ENCODE measurements at places on chromosomes 3 and 15.

DNA sequence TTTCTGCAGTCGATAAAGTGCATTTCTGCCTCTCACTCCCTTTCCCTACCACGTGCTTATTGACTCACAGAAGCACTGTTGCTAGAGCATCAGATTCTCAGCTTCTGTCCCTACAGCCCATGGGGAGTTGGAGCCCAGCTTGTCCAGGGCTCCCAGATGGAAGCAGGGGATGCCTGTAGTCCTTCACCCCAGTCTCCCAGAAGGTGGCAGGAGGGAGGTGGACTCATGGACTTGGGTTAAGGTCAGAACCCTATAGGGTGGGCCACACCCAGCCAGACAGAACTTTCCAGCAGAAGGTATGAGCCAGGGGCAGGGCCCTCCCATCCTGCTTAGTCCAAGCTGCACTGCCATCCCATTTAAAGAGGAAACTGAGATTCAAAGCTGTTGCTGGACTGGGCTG lies 33.1 kb upstream of the SEMA3F start:
- DNase-seq, result no peak

- DNase-seq, result no peak
These were observed 95.8 kb upstream of the PLAAT1 start for GRCh38 chr3:193145248-193145647.

GRCh38 chr3:52544937-52545336 lies 8.5 kb downstream of the UQCC5 start:
- DNase-seq, result no peak

DNA sequence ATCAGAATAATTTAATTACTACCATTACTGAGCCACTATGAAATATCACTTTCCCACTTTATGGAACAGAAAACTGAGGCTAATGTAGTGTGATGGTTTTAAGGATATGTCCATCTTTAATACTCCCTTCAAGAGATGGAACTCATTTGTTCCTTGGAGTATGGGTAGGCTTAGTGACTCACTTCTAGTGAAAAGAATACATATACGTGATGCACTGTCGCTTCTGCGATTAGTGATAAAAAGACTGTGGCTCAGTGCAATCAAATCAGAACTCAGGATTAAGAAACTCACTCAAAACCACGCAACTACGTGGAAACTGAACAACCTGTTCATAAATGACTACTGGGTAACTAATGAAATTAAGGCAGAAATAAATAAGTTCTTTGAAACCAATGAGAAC lies 216.6 kb downstream of the SUCLG2 start:
- no peak for DNase-seq

GRCh38 chr3:168260859-168261258 lies 165.1 kb upstream of the GOLIM4 start:
- no peak for DNase-seq

DNA sequence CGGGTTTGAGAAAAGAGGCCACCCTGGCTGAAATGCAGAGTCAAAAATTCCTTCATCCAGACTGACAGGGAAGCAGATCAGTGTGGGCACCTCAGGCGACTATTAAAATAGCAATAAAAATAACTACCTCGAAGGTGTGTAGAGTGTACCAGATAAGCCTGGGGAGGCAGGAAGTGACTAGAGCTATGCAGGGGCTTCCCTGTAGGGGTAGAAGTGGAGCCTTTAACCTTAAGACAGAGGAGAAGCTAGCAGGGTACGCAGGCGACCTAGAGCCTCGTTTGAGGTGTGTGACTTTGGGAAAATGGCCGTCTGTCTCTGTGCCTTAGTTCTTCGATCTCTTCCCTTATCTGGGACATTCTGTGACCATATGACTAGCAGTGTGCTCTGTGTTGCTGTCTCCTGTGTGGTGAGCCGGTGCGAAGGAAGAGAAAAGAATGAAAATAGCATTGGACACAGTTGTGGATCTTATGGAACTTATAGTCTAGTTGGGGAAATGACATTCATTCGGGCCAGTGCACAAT lies 17.6 kb downstream of the BHLHE40 start:
- no peak for DNase-seq

- peak; percentile 32 for DNase-seq
These were observed 1.4 kb downstream of the KBTBD13 start for GRCh38 chr15:65077981-65078352.

DNA sequence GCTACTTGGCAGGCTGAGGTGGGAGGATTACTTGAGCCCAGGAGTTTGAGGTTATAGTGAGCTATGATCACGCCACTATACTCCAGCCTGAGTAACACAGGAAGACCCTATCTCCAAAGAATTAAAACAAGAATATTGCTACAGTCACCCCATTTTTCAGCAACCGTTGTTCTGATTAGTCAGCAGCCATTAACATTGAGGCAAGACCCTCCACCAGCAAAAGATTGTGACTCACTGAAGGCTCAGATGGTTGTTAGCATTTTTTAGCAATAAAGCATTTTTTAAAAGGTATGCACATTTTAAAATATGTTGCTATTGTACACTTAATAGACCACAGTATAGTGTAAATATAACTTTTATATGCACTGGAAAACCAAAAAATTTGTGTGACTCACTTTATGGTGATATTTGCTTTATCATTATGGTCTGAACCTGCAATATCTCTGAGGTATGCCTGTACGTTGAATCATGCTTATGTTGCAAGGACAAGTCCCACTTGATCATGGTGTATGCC lies 492.6 kb downstream of the SQOR start:
- no peak for DNase-seq

- no peak for DNase-seq
These were observed 59.9 kb downstream of the GALK2 start for GRCh38 chr15:49229922-49230321.

GRCh38 chr3:100205171-100205570 lies 55.6 kb upstream of the TBC1D23 start:
- DNase-seq, result no peak

- no peak for DNase-seq
These were observed 733.4 kb downstream of the TUSC7 start for GRCh38 chr3:117443014-117443413.

- DNase-seq, result no peak
These were observed 39.9 kb downstream of the PPCDC start for GRCh38 chr15:75063338-75063737.

- no peak for DNase-seq
These were observed 63.6 kb downstream of the SMAD6 start for GRCh38 chr15:66765478-66766281.

DNA sequence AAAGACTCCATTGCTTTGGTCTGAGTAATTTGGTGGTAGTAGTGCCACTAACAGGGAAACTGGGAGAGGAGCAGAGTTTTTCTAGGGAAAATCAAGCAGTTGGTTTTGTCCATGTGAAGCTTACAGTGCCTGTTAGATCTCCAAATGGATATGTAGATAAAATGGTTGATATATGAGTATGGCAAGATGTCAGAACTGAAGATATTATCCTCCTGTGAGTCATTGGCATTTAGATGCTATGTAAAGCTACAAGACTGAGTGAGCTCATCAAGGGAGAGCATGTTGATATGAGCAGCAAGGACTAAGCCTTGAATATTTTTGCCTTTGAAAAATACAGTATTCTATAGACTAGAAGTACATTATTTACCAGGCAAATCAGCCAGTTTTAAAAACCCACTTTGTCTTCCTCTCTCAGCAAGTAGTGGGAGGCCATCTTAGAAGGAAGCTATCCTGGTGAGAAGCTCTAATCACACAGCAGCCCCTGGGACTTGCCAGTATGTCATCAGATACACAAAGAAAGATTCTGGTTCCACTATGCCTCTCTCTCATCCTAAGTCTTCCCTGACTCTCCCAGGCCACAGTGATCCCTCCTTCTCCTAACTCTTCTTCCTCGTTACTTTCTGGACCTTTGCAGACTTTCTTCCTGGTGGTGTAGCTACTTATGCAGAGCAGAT lies 77.4 kb upstream of the ANKRD28 start:
- DNase-seq, result no peak

GRCh38 chr3:31550452-31551251 lies 17.9 kb downstream of the STT3B start:
- no peak for DNase-seq

- DNase-seq, result no peak
These were observed 17.0 kb downstream of the CA12 start for GRCh38 chr15:63364399-63365272.

DNA sequence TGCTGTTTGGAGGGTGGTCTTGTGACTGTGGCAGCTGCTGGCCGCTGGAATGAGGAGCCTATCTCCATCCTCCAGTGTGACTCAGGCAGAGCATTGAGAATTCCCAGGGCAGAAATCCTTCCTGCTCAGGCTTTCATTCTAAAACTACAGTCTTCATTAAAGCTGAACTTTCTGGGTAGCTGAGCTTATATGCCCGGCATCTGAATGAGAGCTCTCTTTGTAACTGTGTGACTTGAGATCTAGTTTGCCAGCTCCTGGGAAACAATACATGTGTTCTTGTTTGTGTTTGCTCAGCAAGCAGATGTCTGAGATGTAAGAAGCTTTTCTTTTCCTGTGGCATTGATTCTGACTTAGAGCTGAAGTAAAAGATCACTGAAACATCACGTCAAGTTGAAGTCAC lies 22.4 kb downstream of the RLBP1 start:
- DNase-seq, result no peak

- DNase-seq, result no peak
These were observed 2.3 kb downstream of the PPCDC start for GRCh38 chr15:75025548-75026260.
